ENCODE measurements at places on chromosomes 3 and 15. TPM values are rescaled to one million over a fixed set of nuclear protein-coding genes. Genes with fewer than 3 reads are reported as not detected.

Gene BCL2A1
- total RNA-seq: not detected

Gene TMEM266
- total RNA-seq: not detected

Gene KLF13
- 39.1 TPM for total RNA-seq

Gene STRA6
- 1.4 TPM for total RNA-seq

Gene TMEM108
- 0.79 TPM for total RNA-seq

Gene FSTL1
- 656 TPM for total RNA-seq

Gene CALML4
- 0.82 TPM for total RNA-seq

Gene ASB14
- not detected for total RNA-seq

Gene SCN5A
- total RNA-seq: not detected

Gene SLC24A5
- total RNA-seq: not detected

Gene SCG3
- not detected for total RNA-seq

Gene GNAT1
- not detected for total RNA-seq

Gene LRRC31
- total RNA-seq: not detected

Gene FBLN2
- 59.9 TPM for total RNA-seq

Gene C2CD4A
- total RNA-seq: not detected

Gene P2RY1
- total RNA-seq: not detected

Gene SI
- total RNA-seq: not detected

Data from MG63 (cell line).